NCI-H1417 (cell line): ENCODE measurements at places on chromosomes 11 and 22.

DNA sequence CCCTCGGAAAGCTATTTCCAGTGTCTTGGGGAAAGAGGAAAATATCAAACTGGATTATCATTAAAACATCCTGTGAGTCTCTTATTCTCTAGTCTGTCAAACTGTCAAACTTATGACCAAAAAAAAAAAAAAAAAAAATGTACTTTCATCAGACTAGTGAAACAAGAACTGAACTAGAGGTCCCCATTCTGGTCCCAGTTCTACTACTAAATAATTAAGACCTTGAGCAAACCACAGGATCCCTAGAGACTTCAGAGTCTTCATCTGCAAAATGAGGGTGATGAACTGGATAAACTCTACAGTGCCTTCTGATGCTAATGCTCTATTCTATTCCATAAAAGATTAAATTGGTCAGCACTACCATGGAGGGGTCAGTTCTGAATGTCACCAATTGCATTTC is 105.8 kb downstream of the SERGEF start:
- no peak for DNase-seq

GRCh38 chr11:130471731-130472433 is 23.4 kb downstream of the ADAMTS15 start:
- DNase-seq: no peak

GRCh38 chr11:110795112-110795624 is 82.9 kb upstream of the ARHGAP20 start:
- DNase-seq: no peak

DNA sequence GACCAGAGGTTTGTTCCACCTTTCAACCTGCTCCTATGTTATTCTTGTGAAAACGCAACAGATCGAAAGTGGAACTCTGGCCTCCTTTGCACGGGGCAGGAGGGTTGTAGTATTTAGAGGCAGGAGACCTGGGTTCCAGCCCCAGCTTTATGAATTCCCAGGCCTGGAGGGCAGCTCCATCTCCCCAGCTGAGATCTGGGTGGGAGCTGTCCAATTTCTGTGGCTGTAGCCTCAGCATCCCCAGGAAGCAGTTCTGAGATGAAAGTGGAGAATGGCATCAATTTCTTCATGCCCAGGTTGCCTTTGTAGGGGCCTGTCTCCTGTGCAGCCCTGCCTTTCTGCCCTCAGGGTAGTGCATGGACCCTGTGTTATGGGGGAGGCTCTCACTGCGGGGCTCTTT is 4.1 kb downstream of the FADS2 start:
- no peak for DNase-seq

- DNase-seq: no peak
These were observed 98.2 kb downstream of the MSANTD4 start for GRCh38 chr11:105923807-105924206.
